Stimulated activated CD8-positive, alpha-beta memory T cell treated with anti-CD3 and anti-CD28 coated beads, Interleukin-7, amount 100 ng/mL, for 24 hours (primary cell): ENCODE measurements at places on chromosomes 16 and 17.

DNA sequence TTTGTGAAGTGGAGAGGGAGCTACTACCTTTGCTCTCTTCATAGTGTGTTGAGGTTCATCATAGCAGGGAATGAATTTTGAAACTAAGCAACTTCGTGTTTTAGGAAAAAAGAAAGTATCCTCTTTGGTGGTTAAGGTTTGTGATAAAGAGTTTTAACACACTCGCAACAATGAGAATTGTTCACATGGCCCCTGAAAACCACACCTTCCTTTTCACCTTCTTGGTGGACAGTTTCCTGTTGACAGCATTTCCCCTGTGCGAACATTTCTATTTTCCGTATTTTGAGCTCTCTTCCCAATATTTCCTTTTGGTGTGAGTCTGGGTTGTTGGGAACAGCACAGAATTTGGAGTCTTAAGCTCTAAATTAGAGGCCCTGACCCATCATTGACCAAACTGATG, 3.8 kb downstream of the OR4D2 start:
- no peak for DNase-seq

DNA sequence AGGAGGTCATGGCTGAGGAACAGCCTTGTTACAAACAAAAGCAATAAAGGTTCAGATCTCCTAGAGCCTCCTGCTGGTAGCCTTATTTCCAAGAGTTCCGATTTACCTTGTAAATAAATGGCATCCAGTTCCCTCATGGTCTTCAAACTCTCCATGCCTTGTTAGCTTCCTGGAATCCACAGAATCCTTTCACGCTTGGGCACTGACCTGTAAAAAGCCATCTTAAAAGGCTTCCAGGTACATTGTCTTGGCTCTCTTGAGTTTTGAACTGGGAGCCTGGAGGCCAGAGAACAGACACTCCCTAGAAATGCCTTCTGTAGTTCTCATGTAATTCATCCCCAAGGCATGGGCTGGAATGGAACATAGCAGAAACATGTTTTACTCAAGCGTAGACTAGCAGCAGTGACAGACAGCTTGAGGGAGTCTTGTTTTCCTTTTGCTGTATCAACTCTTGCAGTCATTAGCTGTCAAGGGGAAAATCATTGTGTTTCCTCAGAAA, 207.9 kb downstream of the SNX29 start:
- DNase-seq = no peak

DNA sequence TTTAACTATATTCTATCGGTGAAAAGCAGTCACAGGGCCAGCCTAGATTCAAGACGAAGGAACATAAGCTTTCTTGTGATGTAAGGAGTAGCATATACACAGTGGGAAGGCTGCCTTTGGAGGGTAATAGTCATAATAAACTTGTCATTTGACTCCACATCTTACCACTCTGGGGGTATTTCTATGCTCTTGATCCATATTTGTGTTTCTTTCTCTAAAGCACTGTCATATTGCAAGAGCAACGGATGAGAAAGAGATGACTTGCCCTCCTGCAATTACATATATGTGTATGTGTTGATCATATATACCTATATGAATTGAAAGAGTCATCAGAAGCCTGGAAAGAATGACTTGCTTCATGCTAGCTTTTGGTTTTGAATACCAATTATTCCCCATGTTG, 225.4 kb upstream of the HS3ST3A1 start:
- DNase-seq = no peak

DNA sequence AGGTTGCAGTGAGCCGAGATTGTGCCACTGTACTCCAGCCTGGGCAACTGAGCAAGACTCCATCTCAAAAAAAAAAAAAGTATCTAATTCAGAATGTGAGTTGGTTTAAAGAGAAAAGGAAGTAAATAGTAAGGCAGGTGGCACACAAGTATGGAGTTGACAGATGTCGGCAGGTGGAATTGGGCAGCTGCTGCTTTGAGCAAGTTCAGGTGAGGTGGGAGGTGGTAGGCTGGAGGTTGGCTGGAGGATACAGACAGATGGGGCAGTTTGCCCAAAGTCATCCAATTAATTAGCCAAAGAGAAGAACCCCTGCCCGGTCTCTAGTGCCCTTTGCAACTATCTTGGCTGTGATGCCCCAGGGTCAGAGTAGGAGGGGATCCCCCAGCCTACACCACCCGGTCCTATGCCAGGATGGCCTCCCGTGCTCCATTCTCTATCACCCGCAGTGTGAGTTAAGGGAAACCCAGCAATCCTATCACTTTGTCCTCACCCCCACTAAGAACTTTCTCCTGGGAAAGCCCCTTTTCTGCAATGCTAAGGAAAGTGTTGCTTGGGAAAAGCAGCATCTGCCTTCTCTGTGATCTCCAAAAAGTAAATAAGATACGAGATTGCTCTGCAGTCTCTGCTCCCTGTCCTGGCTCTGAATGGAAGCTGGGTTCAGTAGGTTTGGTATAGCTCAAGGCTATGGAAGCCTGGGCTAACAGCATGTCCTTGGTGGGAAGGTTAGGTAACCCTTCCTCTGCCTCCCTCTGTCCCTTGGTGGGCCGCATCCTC, 32.2 kb downstream of the SLC12A3 start:
- DNase-seq = no peak

DNA sequence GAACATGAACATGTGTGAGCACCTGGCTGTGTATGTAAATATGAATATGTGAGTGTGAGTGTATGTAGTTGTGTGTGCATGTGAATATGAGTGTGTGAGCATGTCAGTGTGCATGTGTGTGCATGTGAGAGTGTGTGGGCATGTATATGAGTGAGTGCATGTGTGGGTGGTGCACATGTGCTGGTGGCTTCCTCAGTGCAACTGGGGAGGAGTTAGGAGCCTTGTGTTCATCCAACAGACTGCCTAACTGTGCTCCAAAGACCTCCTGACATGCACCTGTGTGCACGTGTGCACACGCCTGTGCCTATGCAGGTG, 1.4 kb downstream of the TMEM235 start:
- DNase-seq = no peak

DNA sequence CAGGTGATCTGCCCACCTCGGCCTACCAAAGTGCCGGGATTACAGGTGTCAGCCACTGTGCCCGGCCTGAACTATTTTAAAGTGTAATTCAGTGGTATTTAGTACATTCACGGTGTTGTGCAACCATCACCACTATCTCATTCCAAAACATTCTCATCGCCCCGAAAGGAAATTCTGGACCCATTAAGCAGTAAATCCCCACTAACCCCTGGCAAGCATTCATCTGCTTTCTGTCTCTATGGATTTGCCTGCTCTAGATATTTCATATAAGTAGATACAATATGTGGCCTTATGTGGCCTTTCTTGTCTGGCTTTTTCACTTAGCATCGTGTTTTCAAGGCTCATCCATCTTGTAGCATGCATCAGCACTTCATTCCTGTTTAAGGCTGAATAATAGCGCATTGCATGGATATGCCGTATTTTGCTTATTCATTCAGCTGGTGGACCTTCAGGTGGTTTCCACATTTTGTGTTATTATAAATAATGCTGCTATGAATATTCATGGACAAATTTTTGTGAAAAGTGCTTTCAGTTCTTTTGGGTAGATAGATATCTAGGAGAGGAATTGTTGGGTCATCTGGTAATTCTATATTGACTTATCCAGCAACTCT, 8.4 kb upstream of the HERPUD1 start:
- DNase-seq = no peak

DNA sequence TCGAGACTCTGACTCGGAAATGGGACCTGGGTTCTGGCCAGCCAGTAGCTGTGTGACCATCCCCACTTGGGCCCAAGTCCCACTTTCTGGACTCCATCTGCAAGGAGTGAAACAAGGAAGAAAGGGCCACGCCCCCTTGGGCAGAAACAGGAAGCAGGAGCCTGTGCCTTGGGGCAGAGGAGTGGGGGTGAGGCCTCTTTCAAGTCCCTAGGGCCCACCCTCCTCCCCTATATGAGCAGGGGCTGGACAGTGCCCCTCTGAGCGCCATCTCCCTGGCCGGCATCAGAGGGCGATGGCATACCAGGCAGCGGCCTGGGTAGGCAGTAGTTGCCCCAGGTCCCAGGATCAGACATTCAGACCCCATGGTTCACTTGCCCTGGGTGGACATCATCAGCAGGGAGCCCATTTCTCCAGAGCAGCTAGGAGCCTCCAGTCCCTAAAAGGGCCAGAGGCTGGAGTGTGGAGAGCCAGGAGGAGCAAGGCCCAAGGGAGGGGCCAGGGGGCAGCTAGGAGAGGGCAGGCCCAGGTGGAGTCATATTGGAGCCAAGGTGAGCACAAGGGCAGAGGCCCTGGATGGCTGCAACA, 7.1 kb downstream of the BCAR1 start:
- DNase-seq = no peak

- DNase-seq = no peak
Observed at GRCh38 chr16:55900616-55901393, 25.6 kb upstream of the CES5A start.

- no peak for DNase-seq
Observed at GRCh38 chr16:2180962-2181923, 15.2 kb downstream of the CASKIN1 start.

- DNase-seq = no peak
Observed at GRCh38 chr16:16021988-16022682, 72.7 kb downstream of the ABCC1 start.

- no peak for DNase-seq
Observed at GRCh38 chr17:19348081-19348650, 14.4 kb downstream of the B9D1 start.

DNA sequence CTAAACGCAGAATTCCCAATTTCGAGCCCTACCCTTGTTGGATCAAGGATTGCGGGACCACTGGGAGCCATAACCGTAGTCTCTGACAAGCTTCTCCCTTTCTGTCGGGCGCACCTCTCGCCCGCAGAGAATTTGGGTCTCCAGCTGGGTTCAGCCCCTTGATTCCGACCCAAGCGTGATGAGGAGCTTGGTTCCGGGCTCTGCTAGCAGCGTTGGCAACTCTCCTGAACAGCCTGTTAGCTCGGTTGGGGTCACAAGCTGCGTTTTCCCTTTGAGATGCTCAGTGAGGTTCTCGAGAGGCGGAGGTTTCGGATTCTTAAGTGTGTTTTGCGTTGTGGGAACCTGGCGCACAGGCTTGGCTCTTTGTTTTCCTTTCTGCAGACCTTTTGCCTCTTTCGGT, 655 bp downstream of the ATXN1L start:
- no peak for DNase-seq

GRCh38 chr16:50724306-50724705, 17.6 kb upstream of the CYLD start:
- no peak for DNase-seq

DNA sequence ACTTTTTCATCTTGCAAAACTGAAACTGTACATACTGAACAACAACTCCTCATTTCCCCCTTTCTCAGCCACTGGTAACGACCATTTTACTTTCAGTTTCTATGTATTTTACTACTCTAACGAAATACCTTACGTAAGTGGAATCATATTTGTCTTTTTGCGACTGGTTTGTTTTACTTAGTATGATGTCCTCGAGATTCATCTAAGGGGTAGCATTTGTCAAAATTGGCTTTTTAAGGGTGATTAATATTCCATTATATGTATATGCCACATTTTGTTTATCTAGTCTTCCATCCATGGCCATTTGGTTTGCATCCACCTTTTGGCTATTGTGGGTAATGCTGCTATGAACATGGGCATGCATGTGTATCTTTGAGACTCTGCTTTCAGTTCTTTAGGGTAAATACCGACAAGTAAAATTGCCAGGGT, 10.4 kb downstream of the KPNB1 start:
- no peak for DNase-seq

DNA sequence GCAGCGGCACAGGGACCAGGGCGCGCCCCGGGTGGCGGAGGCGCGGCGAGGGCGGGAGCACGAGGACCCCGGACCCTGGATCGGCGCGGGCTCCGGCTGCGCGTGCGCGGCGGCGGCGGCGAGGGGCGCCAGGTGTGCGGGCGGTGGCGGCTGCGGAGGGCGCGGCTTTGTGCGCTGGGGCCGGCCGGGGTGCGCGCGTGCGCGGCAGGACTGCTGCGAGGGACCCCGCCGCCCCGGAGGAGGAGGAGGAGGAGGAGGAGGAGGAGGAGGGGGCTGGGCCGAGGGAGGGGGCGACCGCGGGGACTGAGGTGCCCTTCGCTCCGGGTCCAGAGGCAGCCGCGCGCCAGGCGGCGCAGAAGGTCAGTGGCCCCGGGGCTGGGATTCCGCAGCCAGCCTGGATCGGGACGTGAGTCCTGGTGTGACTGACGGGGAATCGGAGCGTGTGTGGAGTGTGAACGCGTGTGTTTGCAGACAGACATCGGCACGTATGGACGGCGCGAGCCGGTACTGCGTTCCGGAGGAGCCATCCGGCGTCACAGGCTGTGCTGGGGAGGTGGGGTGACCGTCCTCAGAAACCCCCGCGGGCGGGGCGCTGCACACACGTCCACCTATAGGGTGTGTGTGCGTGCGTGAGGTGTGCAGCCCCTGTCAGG, 19.5 kb upstream of the RAP1GAP2 start:
- DNase-seq = no peak

- no peak for DNase-seq
Observed at GRCh38 chr17:74992223-74992622, 4.8 kb downstream of the CDR2L start.

GRCh38 chr17:33667052-33667509, 374.0 kb upstream of the ASIC2 start:
- no peak for DNase-seq

- DNase-seq = no peak
Observed at GRCh38 chr17:61239953-61240352, 159.7 kb upstream of the TBX2 start.

GRCh38 chr17:7256766-7257456, 4.9 kb downstream of the ELP5 start:
- no peak for DNase-seq
